ENCODE measurements at places on chromosomes 2 and 18. TPM values are rescaled to one million over a fixed set of nuclear protein-coding genes. Genes with fewer than 3 reads are reported as not detected.

LAMA3 gene
- polyA plus RNA-seq, result 151 TPM

ANKRD62 gene
- not detected for polyA plus RNA-seq

CYP27A1 gene
- 31.5 TPM for polyA plus RNA-seq

MYO5B gene
- polyA plus RNA-seq, result 11.6 TPM

MARCHF4 gene
- polyA plus RNA-seq, result 0.22 TPM

MTA3 gene
- 72.4 TPM for polyA plus RNA-seq

SERPINB3 gene
- not detected for polyA plus RNA-seq

KHK gene
- polyA plus RNA-seq, result 4.2 TPM

FSIP2 gene
- polyA plus RNA-seq, result 2.9 TPM

GNLY gene
- polyA plus RNA-seq, result 2.3 TPM

TGOLN2 gene
- 98.5 TPM for polyA plus RNA-seq

- no peak for DNase-seq
These were observed 3.6 kb downstream of the LRRTM1 start for GRCh38 chr2:80300954-80301353.

DNA sequence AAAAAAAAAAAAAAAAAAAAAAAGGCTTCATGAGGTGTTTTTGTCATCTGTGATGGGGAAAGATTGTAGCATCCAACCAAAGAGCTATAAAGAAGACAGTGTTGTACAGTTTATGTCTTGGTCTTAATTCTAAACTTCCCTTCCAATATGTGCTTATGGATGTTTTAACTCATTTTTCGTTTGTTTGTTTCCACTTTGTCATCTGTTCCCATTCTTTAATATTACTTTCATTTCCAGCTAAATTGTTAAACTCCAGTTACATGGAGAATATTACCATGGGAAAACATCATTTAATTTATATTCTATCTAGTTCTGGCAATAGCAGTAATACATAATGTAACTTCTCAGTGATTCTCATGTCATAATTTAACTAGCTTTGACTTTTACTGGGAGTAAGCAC, 344.1 kb upstream of the NRP2 start:
- DNase-seq, result no peak

DNA sequence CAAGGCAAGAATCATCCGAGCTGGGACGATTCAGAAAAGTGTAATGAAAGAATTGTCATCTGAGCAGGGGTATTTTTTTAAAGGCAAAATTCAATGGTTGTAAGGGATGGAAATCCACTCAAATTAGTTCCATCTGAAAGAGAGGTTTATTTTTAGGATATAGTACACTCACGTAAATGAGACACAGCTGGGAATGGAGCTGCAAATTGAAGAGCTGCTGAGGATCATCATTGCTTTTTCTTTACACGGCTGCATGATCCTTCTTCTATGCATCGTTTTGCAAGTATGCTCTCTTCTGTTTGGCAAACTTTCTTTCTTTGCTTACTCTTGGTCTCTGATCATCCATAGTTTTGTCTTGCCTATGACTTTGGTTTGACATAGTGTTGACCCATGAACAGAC, 27.4 kb upstream of the CUL3 start:
- DNase-seq, result no peak

DNA sequence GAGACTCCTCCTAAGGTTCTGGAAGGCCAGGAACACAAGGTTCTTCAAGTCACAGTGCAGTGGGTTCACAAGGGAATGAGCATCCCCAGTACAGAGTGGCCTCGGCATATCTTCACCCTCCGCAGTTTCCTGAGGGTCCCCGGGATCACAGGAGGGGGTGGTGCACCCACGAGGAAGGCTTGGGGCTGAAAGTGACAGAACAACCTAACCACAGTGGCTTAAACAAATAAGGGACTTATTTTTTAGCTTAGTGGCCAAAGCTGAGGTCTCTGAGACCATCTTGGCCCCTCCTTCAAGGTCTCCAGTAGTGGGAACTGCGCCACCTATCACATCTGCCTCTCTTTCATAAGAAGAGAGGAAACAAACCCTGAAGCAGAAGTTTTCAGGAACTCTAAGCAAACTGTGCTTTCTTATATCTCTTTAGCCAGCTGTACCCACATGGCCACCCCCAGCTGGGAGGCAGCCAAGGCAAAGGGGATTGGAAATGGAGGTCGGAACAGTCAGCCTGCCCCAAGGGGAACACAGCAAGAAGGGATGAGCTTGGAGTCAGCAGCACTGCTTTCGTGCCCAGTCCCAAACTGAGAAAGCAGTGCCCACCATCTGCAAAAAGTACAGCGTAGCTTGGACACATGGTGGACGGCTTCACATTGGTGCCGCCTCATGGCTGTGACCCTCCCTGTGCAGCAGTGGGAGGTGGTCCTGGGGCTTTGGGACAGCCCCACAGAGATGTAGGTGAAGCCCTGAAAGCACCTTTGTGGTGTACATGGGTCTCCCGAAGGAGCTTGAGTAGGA, 260.0 kb upstream of the ID2 start:
- DNase-seq, result no peak

DNA sequence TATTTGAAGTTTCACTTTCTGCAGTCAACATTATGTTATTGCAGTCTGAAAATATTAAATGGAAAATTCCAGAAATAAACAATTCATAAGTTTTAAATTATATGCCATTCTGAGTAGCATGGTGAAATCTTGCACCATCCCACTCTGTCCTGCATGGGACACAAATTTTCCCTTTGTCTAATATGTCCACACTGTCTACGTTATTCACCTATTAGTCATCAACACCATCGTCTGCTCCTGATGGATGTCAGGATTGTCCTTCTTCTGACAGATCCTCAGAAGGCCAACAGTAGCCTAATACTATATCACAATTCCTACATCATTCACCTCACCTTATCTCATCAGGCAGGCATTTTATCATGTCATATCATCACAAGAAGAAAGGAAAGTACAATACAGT, 163.1 kb downstream of the TXNL1 start:
- DNase-seq, result no peak

- DNase-seq, result no peak
These were observed 455.4 kb upstream of the LRRTM4 start for GRCh38 chr2:77977471-77978063.

DNA sequence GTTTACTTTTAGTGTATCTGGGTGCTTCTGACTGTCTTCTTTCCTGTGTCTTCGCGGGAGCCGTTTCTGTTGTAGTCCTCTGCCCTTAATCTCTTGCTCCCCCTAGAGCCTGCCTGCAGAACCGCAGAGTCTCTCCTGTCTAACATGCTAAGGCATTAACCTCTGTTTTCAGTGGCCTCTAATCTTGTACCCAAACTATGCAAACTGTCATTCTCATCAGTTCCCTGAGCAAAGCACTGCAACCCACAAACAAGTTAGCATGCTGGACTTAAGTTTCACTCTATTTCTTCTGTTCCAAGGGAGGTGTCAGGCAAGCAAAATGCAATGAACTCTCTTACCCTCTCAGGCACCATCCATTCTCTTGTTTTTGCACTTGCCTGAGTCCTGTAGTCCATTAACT, 138.4 kb downstream of the OTX1 start:
- no peak for DNase-seq

DNA sequence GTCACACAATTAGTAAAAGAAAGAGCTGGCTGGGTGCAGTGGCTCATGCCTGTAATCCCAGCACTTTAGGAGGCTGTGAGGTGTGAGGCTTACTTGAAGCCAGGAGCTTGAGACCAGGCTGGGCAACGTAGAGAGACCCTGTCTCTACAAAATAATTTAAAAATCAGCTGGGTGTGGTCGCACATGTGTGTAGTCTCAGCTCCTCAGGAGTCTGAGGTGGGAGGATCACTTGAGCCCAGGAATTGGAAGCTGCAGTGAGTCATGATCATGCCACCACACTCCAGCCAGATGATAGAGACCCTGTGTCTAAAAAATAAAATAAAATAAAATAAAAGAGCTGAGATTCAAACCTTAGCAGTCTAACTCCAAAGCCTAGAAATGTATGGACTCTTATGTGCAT, 39.0 kb upstream of the NEDD4L start:
- no peak for DNase-seq

- DNase-seq, result peak; percentile 19
These were observed 86.3 kb upstream of the EFEMP1 start for GRCh38 chr2:56009758-56010458.

DNA sequence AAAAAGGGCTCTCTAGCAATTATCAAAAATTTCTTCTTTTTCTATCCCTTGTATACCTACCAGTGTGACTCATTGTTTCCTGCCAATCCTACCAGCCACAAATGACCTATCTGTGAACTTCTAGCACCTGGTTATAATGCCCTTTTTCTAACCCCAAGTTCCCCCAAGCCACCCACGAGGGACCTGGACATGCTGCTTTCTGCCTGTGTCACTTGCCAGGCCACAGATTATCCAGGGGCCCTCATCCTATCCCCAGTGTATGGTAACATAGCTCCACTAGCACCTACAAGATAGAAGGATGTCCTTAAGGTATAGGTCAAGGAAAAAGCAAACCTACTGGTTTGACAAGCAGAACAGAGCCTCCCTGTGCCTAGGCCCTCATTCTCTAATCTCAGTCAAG, 26.8 kb downstream of the AAK1 start:
- DNase-seq, result no peak

- no peak for DNase-seq
These were observed 876 bp upstream of the CAVIN2 start for GRCh38 chr2:191847764-191848163.

- no peak for DNase-seq
These were observed 968.4 kb upstream of the NRXN1 start for GRCh38 chr2:52000151-52000855.

- DNase-seq, result no peak
These were observed 112.8 kb downstream of the PHLPP1 start for GRCh38 chr18:62828091-62828640.

DNA sequence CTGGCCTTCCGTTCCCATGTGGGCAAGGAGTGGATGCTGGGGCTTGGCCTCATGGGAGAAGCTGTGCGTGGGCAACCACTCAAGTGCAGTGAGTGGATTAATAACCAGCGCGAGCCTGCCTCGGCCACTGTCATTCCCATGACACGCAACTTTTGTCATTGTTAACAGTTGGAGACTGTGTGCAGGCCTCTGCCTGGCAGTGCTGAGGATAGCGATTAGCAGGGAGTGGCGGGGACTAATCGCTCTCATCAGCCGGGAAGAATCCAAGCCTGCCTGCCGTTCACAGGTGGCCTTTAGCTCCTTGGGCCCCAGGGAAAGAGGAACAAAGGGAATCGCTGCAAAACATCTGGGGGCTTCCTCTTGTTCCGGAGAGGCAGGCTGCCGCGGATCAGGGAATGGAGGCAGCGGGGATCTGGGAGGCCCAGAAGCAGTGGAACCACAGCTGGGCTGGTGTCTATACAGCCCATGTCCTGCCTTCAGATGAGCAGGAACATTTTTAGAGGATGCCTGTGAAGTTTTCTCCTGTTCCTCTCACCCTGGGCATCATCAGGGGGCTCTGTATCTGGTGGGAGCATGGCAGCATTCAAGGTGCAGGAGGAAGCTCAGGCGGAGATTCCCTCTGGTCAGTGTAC, 53.8 kb downstream of the CTIF start:
- no peak for DNase-seq

GRCh38 chr2:145199042-145199441, 679.1 kb upstream of the ZEB2 start:
- DNase-seq, result no peak

DNA sequence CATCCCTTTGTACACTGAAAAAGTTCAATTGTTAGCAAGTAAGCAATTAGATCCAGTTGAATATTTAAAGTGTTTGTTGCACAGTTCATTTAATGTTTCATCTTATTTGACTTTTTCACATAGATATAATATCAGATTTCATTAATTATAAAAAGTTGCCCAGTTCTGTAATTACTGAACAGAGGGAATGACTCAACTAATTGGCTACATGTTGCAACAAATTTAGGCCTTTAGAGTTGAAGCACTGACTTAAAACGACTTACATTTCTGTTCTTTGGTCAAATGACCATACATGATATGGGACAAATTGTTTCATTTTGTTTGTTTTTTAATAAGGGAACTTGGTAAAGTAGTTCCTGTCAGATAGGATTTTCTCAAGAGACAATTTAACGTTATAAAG, 68.5 kb upstream of the FAM117B start:
- no peak for DNase-seq

DNA sequence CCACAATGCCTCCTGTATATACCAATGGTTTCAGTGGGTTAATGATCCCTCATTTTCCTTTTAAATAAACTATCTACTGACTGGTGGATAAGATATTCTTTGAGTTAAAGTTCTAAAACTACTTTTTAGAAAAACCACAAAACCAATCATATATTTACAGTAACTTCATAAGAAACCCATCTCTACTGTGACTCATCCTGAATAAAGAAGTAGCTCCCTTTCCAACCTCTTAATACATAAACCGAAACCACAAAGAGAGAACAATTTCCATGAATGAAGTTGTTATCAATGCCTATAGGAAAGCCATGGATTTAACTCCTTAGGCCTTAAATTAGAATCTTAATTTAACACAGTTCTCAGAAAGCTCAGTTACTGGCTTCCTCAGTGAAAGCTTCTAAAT, 227.0 kb upstream of the SMAD7 start:
- no peak for DNase-seq

- DNase-seq, result no peak
These were observed 117.9 kb downstream of the PTRHD1 start for GRCh38 chr2:24675338-24675737.

GRCh38 chr2:29255004-29255403, 139.8 kb downstream of the CLIP4 start:
- no peak for DNase-seq

- DNase-seq, result no peak
These were observed 135.8 kb upstream of the SMAD2 start for GRCh38 chr18:48066225-48066652.

All from left lung (tissue), 14 donors.